ENCODE measurements at places on chromosomes 1 and 21.
A peak's percentile ranks its signal among the peaks of the same experiment; 100 is the strongest.

- no peak for DNase-seq
These were observed 76.5 kb upstream of the SDC3 start for GRCh38 chr1:30984991-30985503.

DNA sequence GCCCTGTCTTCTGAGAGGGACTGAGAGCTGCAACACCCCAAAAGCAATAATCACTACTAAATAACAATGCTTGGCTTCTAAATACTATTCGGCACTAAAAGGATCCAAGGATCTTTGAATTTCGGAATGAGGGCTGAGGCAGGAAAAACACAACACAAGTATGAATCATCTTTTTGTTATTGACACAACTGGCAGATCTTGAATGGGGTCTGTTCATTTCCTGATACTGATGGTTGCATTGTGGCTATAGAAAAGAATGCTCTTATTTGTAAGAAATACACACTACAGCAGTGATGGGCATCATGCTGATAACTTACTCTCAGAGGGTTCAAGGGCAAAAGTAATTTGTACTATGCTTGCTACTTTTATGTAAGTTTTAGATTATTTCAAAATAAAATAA lies 149.2 kb upstream of the PLD5 start:
- no peak for DNase-seq

- DNase-seq, result no peak
These were observed 4.3 kb downstream of the MAN1A2 start for GRCh38 chr1:117371441-117372151.

DNA sequence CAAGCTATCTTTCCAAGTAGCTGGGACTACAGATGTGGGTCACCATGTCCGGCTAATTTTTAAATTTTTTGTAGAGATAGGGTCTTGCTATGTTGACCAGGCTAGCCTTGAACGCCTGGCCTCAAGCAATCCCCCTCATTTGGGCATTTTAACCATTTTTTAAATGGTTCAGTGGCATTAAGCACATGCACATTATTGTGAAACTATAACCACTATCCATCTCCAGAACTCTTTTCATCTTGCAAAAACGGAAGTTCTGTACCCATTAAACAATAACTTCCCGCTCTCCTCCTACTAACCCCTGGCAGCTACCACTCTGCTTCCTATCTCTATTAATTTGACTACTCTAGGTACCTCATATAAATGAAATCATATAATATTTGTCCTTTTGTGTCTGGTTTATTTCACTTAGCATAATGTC lies 4.8 kb upstream of the IL6R start:
- DNase-seq, result no peak

GRCh38 chr1:187985897-187986654 lies 1157.3 kb downstream of the PLA2G4A start:
- no peak for DNase-seq

- no peak for DNase-seq
These were observed 3.4 kb downstream of the TAGLN2 start for GRCh38 chr1:159921700-159922504.

DNA sequence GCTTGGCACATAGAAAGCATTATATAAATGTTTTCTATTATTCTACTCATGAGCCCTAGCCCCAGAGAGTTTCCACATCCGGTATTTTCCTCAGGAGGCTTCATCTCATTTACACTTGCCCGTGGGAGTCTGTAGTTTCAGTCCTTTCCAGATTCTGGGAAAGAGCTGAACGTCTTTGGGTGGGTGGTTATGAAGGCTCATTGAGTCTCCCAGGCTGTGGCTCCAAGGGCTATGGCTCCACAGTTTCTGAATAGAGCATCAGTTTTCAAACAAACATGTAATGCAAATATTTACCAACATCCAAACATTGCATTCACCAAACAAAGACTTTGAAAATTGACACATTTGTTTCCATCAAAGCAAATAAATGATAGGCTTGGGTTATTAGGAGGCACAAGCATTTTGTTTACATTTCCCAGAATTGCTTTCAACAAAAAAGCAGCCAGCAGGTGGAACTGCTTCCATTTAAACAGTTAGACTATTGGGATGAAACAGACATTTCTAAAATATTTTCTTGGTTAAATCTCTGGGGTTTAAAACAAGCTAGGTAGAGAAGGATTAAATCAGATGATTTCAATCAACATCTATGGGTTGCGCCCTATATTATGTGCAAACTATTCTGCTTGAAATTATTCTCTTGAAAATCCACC lies 1.3 kb upstream of the LEMD1 start:
- no peak for DNase-seq

DNA sequence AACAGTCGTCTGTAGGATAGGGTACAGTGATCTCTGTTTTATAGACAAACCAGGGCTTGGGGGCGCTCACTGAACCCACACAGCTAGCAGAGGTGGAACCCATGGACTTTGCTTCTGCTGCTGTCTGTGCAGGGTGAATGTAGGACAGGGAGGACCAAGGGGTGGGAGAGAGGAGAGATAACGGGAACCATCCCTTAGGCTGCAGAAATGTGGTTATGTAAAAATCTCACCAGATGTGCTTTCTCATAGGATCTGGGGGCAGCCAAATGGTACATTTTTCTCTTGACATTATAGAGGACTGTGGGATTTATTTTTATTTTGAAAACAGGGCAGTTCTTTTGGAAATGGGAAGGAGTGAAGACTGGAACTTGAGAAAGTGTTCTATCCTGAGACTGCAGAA lies 8.7 kb downstream of the NFASC start:
- no peak for DNase-seq

- DNase-seq, result no peak
These were observed 127.7 kb upstream of the COL6A1 start for GRCh38 chr21:45853703-45854342.

DNA sequence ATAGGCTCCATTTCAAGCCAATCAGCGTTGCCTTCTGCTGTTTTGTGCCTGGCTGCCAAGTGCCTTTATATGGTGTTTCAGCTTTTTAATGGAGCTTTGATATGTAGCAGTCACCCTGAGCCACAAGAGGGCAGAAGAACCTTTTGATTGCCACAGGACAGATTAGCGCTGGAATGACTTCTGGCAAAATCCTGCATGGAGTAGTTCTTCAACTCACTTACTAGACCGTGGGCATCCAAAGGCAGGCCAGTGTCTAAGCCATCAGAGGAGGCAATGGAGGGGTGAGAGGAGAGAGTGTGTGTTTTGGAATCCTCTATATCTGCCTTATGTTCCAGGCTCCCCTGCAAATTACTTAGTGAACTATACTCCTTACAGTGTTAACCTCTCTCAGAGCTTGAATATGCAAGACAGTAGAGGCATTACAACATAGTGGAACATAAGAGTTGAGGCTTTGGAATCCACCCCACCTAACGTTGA lies 56.2 kb downstream of the ST3GAL3 start:
- peak; percentile 86 for DNase-seq

GRCh38 chr1:22315315-22316078 lies 136.2 kb upstream of the ZBTB40 start:
- no peak for DNase-seq

DNA sequence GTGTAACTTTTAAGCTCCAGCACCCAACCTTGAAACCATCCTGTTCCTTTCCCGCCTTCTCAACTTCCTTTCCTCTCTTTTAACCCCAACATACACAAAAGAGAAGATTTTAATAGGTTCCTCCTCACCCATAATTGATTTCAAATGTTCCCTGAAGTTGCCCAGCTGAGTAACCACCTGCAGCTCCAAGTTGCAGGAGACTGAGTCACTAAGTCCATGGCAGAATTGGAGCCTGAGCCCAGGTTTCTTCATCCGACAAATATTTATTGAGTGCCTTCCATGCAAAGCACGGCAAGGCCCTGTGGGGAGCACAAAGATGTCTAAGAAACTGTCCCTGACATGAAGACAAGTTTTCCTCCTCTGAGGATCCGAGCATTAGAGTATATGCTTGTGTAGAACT lies 97.7 kb downstream of the PAPPA2 start:
- no peak for DNase-seq

DNA sequence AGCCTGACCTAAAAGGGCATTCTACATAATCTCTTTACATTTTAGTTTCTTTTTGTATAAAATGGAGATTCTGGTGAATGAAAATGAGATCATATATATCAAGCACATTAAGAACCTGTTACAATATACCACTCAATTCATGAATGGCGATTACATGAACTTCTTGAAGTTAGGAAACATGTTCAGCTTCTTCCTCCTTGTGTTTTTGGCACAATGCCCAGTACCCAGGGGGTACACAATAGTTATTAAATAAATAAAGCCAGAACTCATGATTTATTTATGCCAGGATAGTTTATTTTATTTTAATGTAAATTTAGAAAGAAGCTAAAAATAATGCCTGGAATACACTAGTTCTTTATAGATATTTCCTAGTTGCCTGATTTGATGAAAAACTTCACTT lies 186.0 kb upstream of the PTGFR start:
- no peak for DNase-seq

- no peak for DNase-seq
These were observed at the start of gene ARHGAP30 for GRCh38 chr1:161069731-161070270. Gene ARHGAP30, minus strand, starts transcription at chr1:161069891. Its CDS starts 267 bp downstream, at chr1:161069624.

DNA sequence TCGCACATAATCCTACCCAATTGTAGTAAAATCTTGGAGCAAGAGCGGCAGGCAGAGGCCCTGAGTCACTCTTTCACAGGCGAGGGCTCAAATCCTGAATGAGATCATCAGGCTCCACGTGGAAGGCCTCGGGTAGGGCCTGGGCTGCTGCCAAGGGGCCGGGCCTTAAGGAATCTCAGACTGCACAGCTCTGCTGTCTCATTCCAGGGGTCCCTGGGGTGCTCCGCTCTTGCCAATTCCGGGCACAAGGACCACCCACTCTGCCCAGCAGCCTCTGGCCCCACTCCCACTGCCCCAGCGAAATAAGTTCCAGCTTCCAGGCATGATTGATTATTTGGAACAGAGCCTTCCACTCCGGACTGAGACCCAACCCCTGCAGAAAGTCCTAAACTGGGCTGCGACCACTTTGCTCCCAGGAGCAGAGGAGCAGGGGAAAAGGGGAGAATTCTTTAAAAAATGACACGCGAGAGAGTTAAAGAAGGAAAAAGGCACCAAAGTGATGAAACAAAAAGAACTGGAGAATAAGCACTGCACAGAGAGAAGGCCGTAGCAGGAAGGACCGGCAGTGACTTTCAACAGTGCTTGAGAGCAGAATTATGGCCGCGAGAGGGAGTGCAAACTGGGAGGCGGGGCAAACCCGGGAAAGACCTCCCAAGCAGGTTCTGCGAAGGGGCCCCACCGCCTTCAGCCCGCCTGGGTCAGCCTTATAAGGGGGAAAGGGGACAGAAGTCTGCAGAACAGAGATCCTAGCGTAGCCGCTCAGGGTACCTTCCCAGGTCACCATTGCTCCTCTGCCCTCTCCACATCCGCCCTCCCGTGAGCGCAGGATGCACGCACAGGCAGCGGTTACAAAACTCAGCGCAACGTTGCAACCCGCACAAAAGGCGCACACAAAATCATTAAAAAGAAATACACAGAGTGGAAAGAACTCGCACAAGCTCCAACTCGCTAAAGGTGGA lies 2.0 kb downstream of the ADAMTS1 start:
- peak; percentile 87 for DNase-seq

- DNase-seq, result no peak
These were observed 89.0 kb downstream of the URB2 start for GRCh38 chr1:229714964-229715603.

GRCh38 chr1:15584489-15585363 lies at the start of gene AGMAT:
Gene AGMAT, minus strand, starts transcription at chr1:15585051. Its CDS starts 84 bp downstream, at chr1:15584967.
- DNase-seq, result no peak

DNA sequence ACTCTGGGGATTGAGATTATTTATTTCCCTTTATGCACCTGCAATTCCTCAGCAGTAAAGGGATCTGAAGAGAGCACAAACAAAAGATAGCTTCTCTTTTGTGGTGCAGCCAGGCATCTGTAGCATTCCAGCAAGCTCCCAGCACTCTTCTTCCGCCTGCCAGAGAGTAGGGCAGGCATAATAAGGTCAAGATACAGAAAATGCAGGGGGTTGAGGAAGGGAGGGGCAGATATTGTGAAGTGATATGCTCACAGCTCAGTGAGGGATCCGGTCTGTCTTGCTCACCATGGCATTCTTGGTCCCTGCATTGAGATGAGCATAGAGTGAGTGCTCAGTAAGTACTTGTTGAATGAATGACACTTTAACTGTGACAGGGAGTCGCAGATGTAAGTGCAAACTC lies 23.9 kb downstream of the FASLG start:
- DNase-seq, result no peak

DNA sequence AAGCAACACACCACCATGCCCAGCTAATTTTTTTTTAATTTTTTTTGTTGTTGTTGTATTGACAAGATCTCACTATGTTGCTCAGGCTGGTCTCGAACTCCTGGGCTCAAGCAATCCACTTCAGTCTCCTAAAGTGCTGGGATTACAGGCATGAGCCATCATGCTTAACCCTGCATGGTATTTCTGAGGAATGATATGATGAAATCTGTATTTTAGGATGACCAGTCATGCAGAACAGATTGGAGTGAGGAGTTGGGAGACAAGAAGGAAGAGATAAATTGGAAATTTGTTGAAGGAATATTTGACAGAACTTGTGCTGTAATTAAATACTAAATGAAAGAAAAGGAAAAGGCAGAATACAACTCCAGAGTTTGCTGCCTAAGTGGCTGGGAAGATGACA lies 4.7 kb upstream of the NDUFS5 start:
- no peak for DNase-seq
